Effector memory CD8-positive, alpha-beta T cell (primary cell): ENCODE measurements at places on chromosomes 6 and 20.
A peak's percentile ranks its signal among the peaks of the same experiment; 100 is the strongest.

DNA sequence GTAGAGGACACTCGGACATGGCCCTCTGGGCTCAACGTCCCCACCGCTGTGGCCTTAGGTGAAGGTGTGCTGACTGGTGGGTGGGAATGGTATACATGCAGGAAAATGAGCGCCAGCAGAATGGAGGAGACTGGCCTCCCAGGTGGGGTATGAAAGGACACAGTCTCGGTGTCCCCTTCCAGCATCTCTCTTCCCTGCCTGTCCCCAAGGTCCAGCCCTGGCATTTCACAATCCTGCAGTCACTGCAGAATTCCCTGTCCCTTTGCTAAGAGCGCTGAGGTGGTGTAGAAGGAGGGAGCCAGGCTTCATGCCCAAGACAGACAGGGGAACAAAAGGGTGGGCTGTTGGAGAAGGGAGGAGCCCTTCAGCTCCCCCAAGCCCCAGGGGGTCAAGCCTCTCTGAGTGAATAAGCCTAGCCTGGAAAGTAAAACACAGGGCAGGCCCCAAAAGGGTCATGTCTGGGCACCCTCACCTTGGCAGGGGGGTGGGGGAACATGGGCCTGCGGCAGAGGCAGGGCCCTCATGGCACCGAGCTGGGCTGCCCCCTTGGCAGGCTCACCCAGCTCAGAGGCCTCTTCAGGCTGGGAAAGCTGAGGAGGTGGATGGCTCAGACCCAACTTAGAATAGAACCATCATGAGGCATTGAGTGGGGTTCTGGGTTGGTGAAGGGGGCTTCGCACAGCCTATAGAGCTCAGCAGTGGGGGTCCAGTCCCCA lies 23.9 kb downstream of the TFEB start:
- no peak for DNase-seq

GRCh38 chr6:135145063-135145800 lies 35.9 kb upstream of the MYB start:
- DNase-seq: peak; percentile 23

GRCh38 chr6:218153-219018 lies 73.9 kb upstream of the DUSP22 start:
- no peak for DNase-seq

GRCh38 chr20:294602-295001 lies 2.8 kb upstream of the ZCCHC3 start:
- DNase-seq: no peak

DNA sequence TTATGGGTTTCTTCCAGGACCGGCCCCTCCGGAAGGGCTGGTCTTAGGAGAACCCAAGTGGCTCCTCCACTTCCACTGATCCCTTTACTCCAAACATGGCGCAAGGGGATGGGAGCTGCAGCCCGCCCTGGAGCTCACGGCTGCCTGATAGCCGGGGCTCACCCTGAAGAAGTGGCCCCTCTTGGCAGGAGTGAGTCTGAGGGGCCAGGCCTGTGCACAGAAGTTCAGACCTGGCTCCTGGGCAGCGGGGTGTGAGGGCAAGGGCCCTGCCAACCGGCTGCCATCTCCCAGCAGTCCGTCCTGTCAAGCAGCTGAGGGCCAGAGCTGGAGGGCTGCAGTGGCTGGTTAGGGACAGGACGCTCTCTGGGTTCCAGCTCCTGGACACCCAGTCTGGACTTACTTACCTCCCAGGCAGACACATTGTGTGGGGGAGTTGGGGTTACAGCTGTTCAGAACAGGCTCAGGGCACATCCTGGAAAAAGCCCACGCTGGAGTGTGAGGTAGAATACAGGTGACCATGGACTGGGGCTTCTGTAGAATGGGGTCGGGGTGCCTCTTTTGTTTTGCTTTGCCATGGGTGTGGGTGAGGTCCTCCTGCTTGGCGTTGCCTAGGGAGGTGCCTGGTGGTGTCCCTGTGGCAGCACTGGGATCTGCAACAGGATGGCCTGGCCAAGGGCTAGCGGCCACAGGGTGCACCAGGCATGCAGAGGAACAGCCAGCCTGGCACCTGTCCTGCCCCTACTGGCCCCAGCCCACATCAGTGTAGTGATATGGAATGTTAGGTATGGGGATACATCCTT lies 88.4 kb downstream of the ASXL1 start:
- DNase-seq: no peak
